Epithelial cell of proximal tubule (primary cell): ENCODE measurements at places on chromosomes 6 and 20. TPM values are rescaled to one million over a fixed set of nuclear protein-coding genes. Genes with fewer than 3 reads are reported as not detected.

- DNase-seq, result no peak
Observed at GRCh38 chr6:470051-470900, 78.7 kb downstream of the IRF4 start.

GRCh38 chr6:167937948-167938911 lies 59.2 kb upstream of the KIF25 start:
- no peak for DNase-seq

GRCh38 chr6:170116636-170117035 lies 174.2 kb downstream of the DLL1 start:
- no peak for DNase-seq

- DNase-seq, result peak; percentile 85
Observed at GRCh38 chr6:100633096-100633777, 168.5 kb upstream of the SIM1 start.

Gene PMEPA1
- total RNA-seq, result 59.4 and 62.5 TPM in 2 replicates

Gene HLA-DOB
- 0.58 TPM in 1 of 2 replicates, not detected in the other for total RNA-seq

GRCh38 chr6:34176261-34177031 lies 30.6 kb upstream of the GRM4 start:
- no peak for DNase-seq

GRCh38 chr20:49496553-49497397 lies 14.3 kb upstream of the KCNB1 start:
- no peak for DNase-seq

Gene RIMS1
- total RNA-seq, result 0.17 and 0.58 TPM in 2 replicates

Gene STMND1
- total RNA-seq, result 0.14 TPM in 1 of 2 replicates, not detected in the other

- DNase-seq, result no peak
Observed at GRCh38 chr6:41277605-41278004, 8.9 kb downstream of the TREM1 start.

DNA sequence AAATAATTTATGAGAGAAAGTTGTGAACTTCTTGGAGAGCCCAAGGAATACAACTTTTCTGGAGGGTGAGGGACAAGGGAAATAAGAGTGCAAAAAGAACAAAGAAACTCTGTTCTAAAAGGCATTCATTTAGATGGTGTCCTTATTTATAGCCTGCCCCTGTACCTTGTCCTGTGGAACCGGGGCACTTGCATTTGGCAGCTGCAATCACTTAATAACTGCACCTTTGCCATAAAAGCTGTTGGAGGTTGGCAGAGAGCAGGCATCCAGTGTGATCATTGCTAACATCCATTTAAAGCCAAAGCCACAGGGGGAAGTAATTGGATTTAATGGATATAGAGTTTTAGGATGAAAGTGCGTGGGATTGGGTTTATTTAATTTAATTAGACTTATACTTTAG lies 50.8 kb upstream of the SGK1 start:
- DNase-seq, result no peak

Gene SPATS1
- total RNA-seq, result not detected in 2 replicates

Gene VTA1
- 48.2 and 65.7 TPM in 2 replicates for total RNA-seq

- DNase-seq, result no peak
Observed at GRCh38 chr6:77856391-77856790, 203.6 kb downstream of the MEI4 start.

DNA sequence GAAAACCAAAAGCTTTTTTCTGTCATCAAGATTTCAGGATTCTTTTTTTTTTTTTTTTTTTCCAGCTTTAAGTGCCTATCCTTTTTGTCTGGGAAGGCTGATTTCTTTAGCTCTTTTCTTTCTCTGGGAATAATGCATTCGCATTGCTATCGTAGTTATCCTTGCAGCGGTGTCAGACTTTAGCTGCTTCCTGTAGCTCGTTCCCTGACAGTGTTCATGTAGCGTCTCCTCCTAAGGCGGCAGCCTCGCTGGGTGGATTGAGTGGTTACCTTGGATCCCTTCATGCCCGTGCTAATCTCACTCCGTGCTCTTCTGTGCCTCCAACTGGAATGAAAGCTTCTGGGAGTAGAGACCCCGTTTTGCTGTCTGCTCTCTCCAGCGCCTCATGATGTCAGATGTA lies 43.1 kb downstream of the UST start:
- no peak for DNase-seq

- no peak for DNase-seq
Observed at GRCh38 chr6:49636713-49637349, at the start of gene RHAG. Gene RHAG (minus strand): TSS chr6:49636839. CDS start chr6:49636812, 27 bp downstream.

Gene DDX39B
- total RNA-seq, result 304 and 669 TPM in 2 replicates

Gene FRMD1
- not detected in 2 replicates for total RNA-seq

DNA sequence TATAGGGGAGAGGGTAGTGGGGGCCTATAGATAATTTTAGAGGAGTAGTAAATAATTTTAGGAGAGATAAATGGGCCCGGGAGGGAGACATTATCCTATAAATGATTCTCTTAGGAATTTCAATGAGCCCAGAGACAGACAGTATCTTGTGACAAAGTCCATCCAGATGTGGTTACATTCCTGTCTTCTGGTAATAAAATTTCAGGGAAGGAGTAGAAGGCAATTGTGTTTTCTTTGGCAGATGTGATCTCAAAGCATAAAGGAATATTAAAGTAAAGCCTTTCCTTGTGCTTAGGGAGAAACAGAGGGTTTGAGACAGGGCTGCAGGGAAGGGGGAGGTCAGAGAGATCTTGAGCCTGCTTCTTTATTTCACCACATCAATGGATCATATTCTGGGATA lies 979.8 kb upstream of the GJE1 start:
- no peak for DNase-seq

DNA sequence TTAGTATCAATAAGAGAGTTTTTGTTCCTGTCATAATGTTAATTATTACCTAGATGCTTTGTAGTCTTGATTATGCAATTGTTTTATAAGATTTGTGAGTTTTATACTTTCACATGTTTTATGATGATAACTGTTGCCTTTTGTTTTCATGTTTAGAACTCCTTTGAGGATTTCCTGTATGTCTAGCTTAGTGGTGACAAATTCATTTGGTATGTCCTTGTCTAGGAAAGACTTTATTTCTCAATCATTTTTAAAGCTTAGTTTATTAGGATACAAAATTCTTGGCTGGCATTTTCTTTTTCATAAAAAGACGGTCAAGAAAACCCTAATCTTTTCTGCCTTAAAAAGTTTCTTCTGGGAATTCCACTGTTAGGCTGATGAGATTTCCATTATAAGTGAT lies 849.9 kb upstream of the EYS start:
- DNase-seq, result no peak

Gene MAN1A1
- 16.1 and 23.4 TPM in 2 replicates for total RNA-seq

DNA sequence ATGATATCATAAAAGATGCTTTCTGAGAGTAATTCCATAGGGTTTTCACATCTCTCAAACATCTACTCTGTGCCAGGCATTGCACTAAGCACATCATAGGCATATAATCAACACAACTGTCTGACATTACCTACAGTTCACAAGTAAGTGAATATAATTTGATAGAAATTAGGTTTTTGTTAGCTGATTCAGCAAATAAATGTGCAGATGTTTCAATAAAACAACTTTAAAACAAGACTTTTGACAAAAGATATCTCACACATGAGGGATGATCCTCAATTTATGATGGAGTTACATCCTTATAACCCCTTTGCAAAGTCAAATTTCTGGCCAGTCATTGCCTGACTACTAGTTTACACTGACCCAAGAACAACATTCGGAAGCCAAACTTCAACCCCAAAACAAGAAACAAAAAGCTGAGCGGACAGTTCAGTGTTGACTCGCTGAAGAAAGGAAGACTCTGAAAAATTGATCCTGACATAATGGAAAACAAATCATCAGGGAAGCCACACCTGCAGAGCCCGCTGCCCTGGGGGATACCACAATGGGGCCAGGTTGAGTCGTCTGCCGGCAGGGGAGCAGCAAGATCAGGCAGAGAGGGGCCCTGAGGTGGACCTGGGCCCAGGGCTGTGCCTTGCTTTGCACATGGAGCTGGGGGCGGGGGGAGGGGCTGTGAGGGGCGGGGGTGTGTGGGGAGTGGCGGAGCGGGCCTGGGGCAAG lies 739.2 kb upstream of the GJE1 start:
- DNase-seq, result no peak

GRCh38 chr6:163786995-163787671 lies 372.6 kb downstream of the QKI start:
- no peak for DNase-seq

DNA sequence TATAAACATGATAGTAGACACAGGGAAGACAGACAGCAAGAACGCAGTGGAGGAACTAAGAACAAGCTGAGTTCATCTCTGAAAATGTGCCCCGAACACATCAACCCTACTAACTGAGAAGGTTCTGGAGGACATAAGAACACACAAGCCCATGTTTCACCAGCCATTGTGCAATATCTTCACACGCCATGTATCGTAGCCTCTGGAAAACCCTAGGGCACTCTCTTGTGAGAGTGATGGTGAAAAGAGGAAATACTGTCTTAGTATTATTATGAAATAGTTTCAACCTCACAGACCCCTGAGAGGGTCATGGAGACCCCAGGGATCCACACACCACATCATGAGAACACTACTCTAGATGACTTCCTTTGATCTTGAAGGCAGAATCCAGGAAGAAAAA lies 26.1 kb upstream of the FOXF2 start:
- no peak for DNase-seq

DNA sequence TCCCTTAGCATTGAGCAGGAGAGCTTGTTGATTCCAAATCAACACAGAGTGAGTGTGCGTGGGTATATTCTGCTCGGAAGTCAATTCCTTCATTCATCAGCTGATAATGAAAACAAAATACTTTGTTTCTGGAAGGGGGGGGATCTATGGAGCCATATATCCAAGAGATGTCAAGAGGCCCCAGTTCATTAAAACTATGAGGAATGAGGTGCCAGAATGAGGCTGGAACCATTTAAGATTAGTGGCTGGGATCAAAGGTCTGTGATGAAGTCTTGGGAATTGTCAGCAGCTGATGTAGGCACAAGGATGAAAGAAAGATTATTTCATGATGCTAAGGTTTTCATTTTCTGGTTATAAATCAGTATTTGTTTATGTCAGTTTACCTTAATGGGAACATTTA lies 30.5 kb upstream of the PLEKHG1 start:
- no peak for DNase-seq

Gene HCK
- not detected in 2 replicates for total RNA-seq

- DNase-seq, result no peak
Observed at GRCh38 chr6:113944701-113945100, 26.2 kb downstream of the HDAC2 start.

DNA sequence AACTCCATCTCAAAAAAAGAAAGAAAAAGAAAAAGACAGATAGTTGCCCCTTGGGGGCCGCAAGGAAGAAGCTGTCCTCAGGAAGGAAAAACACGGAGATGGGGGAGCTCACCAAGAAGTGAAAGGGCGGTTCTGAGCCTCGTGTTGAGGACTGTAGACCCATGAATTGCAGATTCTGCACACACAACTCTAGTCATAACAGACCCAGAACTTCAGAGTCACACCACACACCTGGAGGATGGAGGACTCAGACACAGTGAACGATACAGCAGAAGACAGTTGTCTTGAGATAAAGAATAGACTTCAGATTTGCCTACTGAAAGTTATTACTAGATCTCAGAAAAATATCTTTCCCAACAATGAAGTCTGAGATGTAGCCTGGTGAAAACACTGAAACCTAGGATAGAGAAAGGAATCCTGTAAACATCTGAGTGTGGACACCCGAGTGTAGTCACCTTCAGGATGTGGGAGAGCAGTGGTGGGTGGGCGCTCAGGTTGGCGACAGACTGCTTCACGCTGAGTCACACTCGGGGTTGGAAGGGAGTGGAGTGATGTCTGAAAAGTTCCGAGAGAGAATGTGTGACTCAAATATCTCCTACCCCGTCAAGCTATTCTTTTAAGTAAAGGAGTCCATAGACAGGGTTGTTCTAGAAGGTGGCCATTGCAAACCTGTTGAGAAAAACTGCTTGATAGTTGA lies 88.1 kb downstream of the MAP3K4 start:
- DNase-seq, result no peak

GRCh38 chr20:53394433-53394832 lies 199.2 kb downstream of the ZNF217 start:
- DNase-seq, result no peak

DNA sequence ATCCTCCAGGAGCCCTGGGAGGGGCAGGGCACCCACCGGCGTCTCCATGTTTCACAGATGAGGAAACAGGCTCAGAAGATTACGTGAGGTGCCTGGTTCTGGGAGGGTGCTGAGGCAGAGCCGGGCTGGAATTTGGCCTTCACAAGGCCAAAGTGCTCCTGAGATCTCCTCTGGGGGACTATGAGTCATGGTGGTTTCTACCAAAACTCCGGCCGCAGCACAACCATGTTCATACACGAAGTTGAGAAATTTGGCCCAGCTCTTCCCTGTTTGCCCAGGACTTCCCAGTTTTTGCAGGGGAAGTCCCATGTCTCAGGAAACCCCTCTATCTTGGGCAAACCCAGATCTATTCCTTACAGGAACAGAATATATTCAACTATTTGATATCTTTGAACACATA lies 172.9 kb upstream of the CDYL start:
- peak; percentile 61 for DNase-seq

Gene NPBWR2
- total RNA-seq, result not detected in 2 replicates

- no peak for DNase-seq
Observed at GRCh38 chr6:1726341-1726768, 116.6 kb downstream of the FOXC1 start.

Gene OR10C1
- not detected in 2 replicates for total RNA-seq

GRCh38 chr20:54156522-54156921 lies 17.3 kb downstream of the CYP24A1 start:
- DNase-seq, result no peak

- no peak for DNase-seq
Observed at GRCh38 chr6:21099338-21100314, 493.9 kb upstream of the SOX4 start.

Gene CRYBG1
- total RNA-seq, result 6.5 and 10.3 TPM in 2 replicates

GRCh38 chr6:121453191-121453590 lies 17.7 kb downstream of the GJA1 start:
- DNase-seq, result no peak

DNA sequence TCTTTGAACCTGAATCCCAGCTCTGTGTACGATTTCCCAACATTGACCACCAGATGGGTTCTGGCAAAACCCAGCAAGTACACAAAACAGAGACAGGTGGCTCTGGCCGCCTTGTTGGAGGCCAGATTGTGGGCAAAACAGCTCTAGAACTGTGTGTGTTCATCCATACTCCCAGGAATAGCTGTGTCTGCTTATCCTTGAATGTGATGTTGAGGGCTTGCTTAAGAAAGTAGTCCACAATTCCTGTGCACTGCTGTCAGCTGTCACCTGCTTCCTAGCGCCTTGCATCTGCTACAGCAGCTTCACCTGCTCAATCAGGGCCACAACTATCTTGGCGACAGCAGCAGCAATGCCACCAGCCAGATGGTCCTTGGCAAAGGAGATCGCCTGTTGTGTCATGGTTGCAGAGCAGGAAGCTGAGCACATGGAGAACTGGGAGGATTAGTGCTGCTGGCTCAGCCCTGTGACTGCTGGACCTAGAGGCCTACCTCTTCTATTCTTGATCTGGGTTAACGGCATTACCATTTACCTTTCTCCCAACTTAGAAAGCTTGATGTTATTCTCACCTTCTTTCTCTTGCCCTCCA lies 3.7 kb upstream of the SMAP1 start:
- no peak for DNase-seq

Gene TPBG
- total RNA-seq, result 21.6 and 25.7 TPM in 2 replicates

Gene RAET1L
- 1.5 and 3.1 TPM in 2 replicates for total RNA-seq

- DNase-seq, result no peak
Observed at GRCh38 chr6:160427312-160428068, 79.3 kb downstream of the SLC22A3 start.

Gene SLC17A1
- not detected in 2 replicates for total RNA-seq

- DNase-seq, result no peak
Observed at GRCh38 chr20:19047951-19048296, 164.5 kb upstream of the SLC24A3 start.

Gene BMP6
- total RNA-seq, result 0.29 and 1.3 TPM in 2 replicates

- no peak for DNase-seq
Observed at GRCh38 chr6:4916954-4917561, 86.8 kb downstream of the RPP40 start.

- no peak for DNase-seq
Observed at GRCh38 chr6:123965894-123966293, 162.2 kb downstream of the NKAIN2 start.

Gene MYBL2
- total RNA-seq, result 77.0 and 183 TPM in 2 replicates
